ENCODE measurements at places on chromosomes 5 and 9.

DNA sequence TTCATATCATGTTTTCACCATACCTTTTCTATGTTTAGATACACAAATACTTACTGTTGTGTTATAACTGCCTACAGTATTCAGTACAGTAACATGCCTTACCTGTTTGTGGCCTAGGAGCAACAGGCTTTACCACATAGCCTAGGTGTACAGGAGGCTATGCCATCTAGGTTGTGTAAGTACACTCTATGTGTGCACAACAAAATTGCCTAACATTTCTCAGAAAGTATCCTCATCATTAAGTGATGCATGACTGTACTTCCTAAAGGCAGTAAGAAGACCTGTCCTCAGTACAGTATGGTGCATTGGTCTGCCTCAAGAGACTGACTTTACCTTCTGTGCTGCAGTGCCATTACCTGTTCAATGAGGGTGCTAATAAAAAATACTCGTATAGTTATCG is 7.9 kb downstream of the TXN start:
- peak; percentile 52 for DNase-seq

- no peak for DNase-seq
Observed at GRCh38 chr5:1538276-1538675, 14.5 kb upstream of the LPCAT1 start.

DNA sequence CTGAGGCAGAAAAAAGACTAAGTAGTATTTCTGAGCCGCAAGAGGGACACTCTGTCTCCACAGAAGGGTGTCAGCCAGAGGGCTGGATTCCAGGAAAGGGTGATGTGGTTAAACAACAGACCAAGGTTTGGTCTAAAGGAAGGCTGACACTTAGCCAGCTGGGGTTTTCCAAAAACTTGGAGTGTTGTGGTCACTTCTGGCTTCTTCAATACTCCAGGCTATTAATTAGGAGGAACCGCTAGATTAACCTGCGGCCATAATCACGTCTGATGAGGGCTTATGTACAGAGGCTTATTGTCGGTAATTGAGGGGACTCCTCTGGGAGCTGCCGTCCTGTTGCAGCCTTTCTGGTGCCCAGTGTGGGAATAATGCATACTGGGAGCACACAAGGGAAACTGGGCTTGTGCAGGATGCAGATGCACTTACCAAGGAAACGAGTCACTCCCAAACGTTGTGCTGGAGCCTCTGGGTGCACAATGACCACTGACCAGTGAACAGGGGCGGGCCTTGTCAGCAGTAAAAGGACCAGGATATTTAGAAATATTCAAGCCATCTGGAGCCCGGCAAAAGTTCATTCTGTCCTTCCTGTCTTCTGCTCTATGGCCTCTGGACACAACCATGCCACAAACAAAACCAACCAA is 70.2 kb upstream of the TUT7 start:
- DNase-seq = no peak

DNA sequence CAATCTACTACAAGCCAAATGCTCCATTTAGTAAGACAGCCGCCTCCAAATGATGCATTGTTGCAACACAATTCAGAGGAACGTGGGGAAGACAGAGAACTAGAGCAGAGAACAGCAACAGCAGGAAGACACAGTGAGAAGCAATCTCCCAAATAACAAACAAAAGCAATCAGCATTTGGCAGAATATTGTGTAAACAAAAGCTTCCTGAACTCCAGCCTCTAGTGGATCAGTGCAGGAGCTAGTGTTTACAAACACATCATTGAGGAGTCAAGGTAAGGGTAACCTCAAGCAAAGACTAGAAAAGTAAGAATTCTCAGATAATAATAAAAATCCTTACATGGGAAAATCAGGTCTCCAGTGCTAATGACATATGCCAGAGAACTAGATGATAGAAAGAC is 20.6 kb downstream of the FST start:
- DNase-seq = peak; percentile 6

DNA sequence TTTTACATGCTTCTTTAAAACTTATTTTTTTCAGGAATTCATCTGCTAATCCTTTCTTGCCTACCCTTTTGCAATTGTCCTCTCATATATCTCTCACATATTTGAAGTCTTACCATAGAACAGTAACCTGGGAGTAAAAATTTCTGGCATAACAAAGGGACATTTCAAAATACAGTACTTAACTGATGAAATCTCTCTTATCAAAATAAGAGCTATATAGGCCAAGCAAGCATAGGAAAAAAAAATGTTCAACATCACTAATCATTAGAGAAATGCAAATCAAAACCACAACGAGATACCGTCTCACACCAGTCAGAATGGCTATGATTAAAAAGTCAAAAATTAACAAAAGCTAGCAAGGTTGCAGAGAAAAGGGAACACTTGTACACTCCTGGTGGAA is 2062.7 kb upstream of the CDH6 start:
- DNase-seq = peak; percentile 46

- DNase-seq = no peak
Observed at GRCh38 chr9:4714266-4715016, 26.6 kb downstream of the AK3 start.

- no peak for DNase-seq
Observed at GRCh38 chr9:104448036-104448435, 56.0 kb upstream of the OR13F1 start.

- DNase-seq = no peak
Observed at GRCh38 chr5:15522187-15522520, 22.2 kb downstream of the FBXL7 start.

DNA sequence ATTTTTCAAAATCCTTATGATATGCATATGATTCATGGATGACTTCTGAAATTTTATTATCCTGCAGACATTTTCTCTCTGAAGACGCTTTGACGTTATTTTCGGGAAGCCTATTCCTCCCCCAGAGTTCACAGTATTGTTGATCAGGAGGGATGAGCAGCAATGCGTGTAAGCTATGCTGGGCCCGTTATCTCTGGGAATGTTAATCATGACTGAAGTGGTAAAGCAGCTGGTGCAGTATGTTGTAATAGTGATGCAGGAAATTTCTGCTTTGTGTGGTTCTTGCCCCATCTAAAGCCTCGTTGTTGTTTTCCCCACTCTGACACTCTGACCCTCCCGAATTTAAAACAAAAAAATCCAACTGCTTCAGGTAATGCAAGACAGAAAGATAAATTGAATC is 1797.8 kb upstream of the WWC1 start:
- peak; percentile 98 for DNase-seq

GRCh38 chr9:97604901-97605645 is 28.1 kb downstream of the TSTD2 start:
- no peak for DNase-seq

DNA sequence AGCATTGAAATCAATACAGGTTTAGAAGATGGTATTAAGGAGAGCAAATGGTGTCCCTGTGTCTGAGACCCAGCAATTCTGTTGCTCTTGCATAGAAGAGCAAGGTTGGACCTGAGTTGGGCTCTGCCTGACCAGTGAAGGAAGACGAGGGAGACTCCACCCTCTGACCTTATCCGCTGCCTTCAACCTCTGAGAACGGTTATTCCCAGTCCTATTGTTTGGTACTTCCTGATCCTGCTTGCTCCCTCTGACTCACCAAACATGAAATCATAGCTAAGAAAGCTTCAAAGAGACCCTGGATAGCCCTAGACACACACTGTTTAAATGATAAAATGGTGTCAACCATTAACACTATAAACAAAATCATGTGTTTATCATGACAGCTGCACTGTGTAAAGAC is 218.5 kb downstream of the PLK2 start:
- DNase-seq = no peak
